ENCODE measurements at places on chromosomes 12 and 14. TPM values are rescaled to one million over a fixed set of nuclear protein-coding genes. Genes with fewer than 3 reads are reported as not detected.
A peak's percentile ranks its signal among the peaks of the same experiment; 100 is the strongest.

GRCh38 chr12:96434107-96434506 lies 33.9 kb upstream of the CDK17 start:
- H3K4me1 ChIP-seq = peaks cover 44% of the 10 kb centered on the region
- peak; percentile 90 for DNase-seq
- H3K36me3 ChIP-seq = peaks cover 7% of the 10 kb centered on the region
- peak overlapping the region; percentile 5 for H3K4me3 ChIP-seq

Gene SALL2
- 2.0 TPM for total RNA-seq

DNA sequence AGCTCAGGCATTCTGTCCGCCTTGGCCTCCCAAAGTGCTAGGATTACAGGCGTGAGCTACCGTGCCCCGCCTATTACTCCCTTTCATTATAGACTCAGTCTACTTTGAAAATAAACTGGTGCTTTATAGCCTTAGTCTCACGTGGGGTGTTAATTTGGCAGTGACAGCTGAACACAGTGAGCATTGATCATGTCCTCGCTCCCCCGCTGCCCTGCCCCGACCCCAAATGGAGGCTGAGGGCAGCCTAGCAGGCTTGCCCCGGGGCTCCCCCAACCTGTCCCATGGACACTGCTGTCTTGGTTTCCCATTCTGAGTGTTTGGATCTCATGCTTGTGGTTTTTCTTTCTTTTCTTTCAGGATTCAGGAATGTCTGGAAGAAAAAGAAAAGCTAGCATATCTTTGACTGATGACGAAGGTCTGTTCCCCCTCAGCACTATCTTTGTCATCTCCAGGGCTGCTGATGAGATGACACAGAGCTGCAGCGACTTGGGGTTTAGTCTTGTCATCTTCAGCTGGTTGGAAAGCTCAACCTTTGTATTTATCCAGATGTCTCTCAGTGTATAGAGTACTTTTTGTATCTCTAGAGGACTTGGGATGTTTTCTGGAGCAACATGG lies 42.2 kb downstream of the EP400 start:
- H3K27ac ChIP-seq = no peak overlapping the region
- peaks cover 57% of the 10 kb centered on the region for H3K36me3 ChIP-seq
- no peaks in the 10 kb centered on the region for H3K4me1 ChIP-seq

Gene ASB8
- 47.2 TPM for total RNA-seq

DNA sequence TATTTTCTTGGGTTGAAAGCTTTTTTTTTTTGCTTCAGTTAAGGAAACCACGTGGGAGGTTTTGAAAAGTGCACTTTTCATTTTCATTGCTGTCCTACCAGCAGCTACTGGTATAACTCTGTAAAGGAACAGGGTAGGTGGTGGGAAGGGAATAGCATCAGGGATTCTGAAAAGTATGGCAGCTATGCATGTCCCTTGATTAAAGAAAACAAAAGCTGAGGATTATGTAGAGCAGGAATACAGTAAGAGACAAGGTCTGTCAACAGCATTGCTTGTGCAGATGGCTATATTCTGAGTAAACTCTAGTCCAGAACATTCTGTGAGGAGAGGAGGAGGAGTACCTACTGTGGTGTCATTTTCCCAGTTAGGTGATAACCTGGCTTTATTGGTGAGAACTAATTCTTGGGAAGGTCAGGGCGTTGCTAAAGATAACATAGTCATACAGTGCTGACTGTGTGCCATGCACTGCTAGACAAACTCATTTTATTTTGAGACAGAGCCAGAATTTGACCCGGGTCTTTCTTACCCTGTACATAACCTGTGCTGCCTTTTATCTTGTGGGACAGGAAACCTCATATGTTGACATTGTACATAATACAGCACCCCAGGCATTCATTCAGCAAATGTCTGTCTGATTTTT lies 80.3 kb upstream of the TRAF3 start:
- DNase-seq = no peak
- peaks cover 12% of the 10 kb centered on the region for H3K36me3 ChIP-seq

DNA sequence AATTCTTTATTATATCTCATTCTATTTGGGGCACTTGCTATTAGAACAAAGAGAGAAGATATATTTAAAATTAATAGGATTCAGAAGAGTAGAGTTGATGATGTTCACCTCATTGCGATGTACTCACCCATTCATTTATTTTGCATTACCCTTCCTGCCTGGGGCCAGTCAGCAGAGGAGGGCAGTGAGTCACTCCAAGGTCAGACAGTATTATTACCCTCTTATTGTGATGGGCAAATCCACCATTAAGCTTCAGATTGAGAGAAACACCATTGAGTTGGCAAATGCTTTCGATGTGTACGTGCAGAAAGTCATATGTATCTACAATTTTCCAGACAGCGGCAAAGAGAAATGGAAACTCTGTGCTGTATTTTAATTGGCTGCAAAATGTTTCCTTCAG lies 134.2 kb downstream of the BICD1 start:
- no peak for DNase-seq
- H3K4me3 ChIP-seq = no peak overlapping the region
- H3K27me3 ChIP-seq = no peaks in the 10 kb centered on the region
- H3K27ac ChIP-seq = no peak overlapping the region
- no peaks in the 10 kb centered on the region for H3K36me3 ChIP-seq

Gene FGD4
- total RNA-seq = 0.66 TPM

- H3K4me3 ChIP-seq = no peak overlapping the region
- peaks cover 16% of the 10 kb centered on the region for H3K27me3 ChIP-seq
- H3K36me3 ChIP-seq = no peaks in the 10 kb centered on the region
- no peak overlapping the region for H3K27ac ChIP-seq
- no peak for DNase-seq
Measured at GRCh38 chr14:63039866-63040265, 5.4 kb downstream of the KCNH5 start.

Gene ZFP36L1
- 63.3 TPM for total RNA-seq

DNA sequence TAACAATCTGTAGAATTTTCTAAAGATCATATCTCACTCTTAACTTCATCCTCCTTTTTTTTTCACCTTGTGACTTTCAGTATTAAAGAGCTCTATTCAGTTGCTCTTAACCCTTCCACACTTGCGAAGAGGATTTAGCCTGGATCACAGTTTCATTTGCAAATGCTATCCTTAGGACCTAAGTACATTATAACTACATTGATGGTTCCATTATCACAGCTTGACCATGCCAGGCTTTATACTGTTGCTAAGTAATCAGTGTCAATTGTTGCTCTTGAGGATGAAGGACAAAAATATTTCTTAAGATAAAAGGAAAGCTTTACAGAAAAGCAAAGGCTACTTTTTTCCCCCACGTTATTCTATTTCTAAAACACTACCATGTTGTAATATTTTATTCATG lies 122.2 kb downstream of the PDZRN4 start:
- H3K36me3 ChIP-seq = no peaks in the 10 kb centered on the region
- no peak overlapping the region for H3K27ac ChIP-seq
- no peaks in the 10 kb centered on the region for H3K4me1 ChIP-seq
- no peak for DNase-seq
